ENCODE measurements at places on chromosomes 11 and 22. TPM values are rescaled to one million over a fixed set of nuclear protein-coding genes. Genes with fewer than 3 reads are reported as not detected.

DNA sequence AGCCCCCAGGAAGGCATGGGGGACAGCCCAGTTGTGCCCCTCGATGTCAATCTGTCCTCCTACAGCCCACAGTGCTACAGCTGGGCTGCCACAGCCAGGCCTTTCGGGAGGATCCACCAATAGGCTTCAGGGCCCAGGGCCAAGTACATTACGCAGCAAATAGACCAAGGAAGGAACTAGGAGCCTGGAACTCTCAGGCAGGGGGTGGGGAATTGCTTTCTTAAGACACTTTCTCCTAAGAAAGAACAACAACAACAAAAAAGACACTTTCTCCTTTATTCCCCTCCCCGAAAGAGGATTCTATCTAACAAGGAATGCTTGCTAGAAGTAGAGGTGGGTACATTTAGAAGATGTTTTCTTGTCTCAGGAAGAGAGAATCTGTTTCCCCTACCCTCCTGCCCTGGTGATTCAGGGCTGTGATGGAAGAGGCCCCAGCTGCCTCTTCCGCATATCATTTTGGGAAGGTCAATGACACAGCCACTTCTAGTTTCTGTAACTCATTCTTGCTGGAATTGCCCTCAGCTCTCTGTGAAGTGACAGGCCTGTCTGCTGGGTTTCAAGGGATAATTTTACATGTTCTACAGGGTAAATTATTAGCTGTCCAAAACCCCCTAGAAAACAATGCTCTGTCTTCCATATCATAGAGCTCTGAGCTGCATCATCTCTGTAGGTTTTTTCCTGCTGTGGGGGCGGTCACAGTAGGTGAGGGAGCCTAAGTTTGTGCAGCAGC lies 6.0 kb upstream of the MALAT1 start:
- DNase-seq: peak; percentile 87

DNA sequence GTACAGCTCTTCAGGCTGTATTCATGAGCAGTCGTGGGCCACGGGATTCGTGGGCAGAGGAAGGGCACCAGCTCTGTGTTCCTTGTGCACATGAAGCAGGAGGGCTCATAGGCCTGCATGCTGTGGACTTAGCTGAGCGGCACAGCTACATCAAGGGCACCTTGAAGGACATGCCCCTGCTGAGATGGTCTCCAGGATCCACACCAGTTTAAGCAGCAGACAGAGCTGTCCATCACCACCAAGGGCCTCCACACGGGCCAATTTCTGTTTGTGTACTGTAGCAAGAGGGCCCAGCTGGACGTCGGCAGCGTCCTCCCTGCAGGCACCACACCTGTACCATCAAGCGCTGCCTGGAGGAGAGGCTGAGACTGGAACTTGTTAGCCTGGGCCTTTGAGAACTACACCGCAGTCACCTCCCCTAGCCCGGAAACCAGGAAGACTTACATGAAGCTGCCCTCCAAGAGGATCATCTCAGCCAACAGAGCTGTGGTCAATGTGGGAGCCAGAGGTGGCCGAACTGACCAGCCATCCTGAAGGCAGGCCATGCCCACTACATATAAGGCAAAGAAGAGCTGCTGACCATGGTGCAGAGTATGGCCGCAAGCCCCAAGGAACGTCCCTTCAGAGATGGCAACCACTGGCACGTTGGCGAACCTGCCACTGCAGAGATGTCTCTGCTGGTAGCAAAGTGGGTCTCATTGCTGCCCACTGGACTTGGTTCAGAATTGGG lies 32.7 kb upstream of the GNB1L start:
- no peak for DNase-seq

DNA sequence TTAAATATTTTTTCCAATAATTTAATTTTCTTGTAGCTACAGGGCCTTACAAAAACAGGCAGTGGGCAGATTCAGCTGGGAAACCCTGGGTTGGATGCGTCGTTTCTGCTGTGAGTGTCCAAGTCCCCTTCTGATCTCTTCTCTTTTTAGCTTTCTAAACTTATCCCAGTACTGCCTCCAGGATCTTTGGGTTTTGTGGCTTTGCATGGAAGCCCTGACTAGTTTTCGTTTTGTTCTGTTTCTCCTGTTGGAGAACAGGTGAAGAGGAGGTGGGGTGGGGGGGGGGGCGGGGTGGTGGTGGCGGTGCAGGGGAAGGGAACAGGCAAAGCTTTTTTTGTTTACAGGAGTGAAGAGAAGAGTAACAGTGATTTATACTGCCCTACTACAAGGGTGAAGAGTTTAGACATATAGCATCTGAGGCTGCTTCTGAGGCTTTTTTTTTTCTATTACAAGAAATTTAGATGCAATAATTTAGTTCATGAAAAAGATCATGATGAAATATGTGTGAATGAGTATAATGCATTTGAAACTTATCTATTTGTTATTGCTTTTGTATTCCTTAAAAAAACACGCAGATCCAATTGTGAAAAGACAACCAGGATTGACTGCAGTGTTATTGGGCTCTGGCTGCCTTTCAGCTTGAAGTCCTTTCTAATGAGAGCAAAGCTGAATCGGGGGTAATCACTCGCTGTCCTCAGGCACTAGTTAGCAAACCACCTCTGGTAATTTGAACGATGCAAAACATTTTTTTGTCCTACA lies 142.9 kb downstream of the NCAM1 start:
- DNase-seq: peak; percentile 28

- no peak for DNase-seq
These were observed 304.1 kb upstream of the PITPNB start for GRCh38 chr22:28222976-28223745.

DNA sequence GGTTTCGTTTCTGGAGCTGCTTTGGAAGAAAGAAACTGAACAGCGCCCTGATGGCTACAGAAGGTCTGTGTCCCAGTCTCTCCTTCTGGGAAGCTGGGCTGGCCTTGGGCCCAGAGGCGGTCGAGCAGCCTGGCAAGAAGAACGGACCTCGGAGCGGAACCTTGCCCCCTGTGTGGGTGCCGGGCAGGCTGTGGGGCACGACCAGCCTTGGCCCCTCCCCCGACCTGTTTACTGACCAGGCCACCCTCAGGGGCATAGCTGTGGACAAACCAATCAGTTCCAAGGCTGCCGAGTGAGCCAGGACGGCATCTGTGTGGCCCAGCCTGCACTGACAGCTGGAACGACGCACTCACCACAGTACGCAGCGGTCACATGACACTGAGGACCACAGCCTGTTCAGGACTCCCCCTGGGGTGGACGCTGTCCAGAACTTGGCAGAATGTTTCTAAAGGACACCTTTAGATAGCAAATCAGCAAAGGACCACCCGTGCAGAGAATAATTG lies 7.2 kb downstream of the PIM3 start:
- DNase-seq: no peak

DNA sequence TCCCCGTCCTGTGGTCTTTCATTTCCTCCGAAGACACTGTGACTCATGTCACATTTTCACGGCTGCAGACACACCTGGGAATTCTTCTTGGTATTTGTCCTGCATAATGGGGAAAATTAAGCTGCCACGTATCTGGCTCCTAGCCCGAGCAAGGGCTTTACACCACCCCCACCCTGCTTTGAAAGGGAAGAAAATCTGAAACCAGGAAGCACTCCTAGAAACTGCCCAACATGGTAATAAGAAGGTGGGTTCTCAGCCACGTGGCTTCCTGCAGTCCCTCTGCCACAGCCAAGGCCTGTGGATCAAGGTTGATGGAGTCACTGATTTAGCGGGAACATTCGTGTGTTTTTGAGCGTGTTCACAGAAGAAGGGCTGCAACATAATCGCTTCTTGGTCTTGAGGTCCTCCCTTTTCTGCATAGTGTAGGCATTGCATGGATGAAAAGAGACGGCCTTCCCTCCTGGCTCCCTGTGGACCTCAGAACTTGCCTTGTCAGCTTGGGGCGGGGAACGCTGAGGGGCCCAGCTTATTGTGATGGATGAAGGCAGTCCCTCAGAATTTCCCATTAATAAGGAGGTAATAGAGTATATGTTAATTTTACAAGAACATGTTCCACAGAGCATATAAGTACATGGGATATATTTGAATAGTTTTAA lies 292.0 kb downstream of the NTM start:
- no peak for DNase-seq

DNA sequence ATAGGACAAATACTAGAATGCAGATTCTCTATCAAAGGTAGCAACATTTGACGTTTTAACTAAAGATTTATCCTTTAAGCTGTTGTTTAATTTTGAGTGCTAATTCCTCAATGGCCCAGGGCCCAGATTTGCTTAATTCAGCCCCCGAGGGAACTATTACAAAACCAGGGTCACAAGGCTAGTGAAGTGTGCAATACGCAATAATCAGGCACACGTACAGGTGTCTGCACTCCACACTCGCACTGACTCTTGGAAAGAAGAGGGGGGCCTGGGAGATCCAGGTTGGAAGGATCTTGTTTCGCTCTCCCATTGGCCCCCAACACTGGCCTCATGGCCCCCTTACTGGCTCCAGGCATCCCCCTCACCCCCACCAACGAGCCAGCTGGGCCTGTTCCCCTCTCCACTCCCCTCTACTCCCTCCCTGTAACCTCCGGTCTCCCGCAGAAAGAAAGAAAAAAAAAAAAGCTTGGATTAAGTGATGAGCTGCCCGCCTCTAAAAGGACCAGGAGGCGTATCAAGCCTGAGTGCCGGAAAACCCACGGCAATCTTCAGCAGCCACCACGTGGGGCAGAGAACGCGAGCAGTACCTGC lies 2.2 kb upstream of the KIRREL3 start:
- no peak for DNase-seq

KRTAP5-2 gene
- total RNA-seq: not detected

DNA sequence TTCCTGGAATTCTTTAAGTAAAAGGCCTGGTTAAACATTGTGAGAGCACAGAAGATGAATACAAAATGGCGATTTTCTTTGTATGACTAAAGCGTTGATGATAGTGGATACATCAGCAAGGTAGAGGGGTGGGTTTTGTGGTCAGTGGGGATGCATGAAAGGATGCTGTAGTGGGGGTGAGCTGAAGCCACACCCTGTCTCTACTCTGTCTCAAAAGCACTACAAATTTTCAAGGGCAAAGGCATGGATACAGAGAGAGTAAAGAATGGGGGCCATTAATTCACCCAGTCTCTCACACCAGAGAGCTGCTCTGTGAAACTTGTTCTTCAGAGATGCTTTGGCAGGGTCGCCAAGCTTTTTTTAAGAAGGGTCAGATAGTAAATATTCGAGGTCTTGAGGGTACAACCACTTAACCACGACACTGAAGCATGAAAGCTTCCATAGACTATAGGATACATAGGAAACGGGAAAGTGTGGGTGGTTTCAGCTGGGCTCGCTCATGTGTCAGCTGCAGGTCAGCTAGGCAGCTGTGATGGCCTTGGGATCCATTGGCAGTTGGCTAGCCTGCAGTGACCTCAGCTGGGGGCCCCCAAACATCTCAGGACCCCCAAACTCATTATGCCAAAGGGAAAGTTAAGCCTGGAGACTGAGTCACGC lies 8.3 kb downstream of the TMEM138 start:
- no peak for DNase-seq

- DNase-seq: no peak
These were observed 255.9 kb downstream of the C11orf87 start for GRCh38 chr11:109677876-109678275.

DNA sequence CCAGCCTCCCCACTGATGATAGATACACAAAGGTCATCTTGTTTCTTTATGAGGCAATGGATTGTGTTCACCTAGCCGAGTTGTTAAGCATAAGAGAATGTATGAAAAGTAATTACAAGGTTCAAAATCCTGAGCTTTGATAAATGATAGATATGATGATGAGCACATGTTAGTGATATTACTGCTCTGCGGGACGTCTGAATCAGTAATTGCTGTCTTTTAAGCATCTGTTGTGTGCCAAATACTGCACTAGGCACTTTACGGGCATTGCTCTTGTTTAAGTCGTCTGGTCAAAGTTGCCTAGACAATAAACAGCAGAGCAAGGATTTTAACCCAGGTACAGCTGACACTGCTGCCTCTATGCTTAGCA lies 559 bp upstream of the RNF141 start:
- DNase-seq: no peak

DNA sequence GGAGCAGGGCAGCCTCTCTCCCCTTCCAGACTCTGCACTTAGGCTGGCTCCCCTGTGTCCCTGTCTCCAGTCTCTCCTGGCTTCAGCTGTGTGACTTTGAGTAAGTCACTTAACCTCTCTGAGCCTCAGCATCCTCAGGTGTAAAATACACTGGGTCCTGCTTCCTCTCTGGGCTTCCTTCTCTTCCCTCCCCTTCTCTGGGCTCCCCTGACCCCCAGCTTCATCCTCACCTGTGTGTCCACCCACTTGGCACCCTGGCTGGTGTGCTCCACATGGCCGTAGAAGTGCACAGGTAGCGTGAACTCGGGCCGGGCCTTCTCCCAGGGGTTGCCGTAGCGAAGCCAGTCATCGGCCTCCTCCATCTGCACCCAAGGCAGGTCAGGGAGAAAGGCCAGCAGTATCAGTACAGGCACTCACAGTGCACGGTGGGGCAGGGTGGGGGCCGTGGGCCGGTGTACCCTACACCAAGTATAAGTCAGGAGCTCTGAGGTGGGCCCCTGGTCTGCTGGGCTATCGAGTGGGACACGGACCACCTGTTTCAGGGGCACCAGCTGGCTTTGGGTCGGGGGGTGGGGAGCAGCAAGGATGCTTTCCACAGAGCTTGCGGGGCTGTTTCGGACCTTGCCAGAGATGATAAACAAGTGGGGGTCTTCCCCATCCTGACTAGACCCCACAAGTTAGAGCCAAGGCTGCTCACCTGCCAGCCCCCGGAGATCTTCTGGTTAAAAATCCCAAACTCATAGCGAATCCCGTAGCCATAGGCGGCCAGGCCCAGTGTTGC lies 2.0 kb downstream of the PYGM start:
- DNase-seq: no peak

- no peak for DNase-seq
These were observed 4.1 kb downstream of the ST3GAL4 start for GRCh38 chr11:126359431-126360048.

- DNase-seq: no peak
These were observed 8.2 kb upstream of the PRRG4 start for GRCh38 chr11:32821517-32821916.

GRCh38 chr11:17414317-17414737 lies 25.9 kb upstream of the KCNJ11 start:
- no peak for DNase-seq

GRCh38 chr22:17120711-17121232 lies 388 bp downstream of the TMEM121B start:
- DNase-seq: no peak

DNA sequence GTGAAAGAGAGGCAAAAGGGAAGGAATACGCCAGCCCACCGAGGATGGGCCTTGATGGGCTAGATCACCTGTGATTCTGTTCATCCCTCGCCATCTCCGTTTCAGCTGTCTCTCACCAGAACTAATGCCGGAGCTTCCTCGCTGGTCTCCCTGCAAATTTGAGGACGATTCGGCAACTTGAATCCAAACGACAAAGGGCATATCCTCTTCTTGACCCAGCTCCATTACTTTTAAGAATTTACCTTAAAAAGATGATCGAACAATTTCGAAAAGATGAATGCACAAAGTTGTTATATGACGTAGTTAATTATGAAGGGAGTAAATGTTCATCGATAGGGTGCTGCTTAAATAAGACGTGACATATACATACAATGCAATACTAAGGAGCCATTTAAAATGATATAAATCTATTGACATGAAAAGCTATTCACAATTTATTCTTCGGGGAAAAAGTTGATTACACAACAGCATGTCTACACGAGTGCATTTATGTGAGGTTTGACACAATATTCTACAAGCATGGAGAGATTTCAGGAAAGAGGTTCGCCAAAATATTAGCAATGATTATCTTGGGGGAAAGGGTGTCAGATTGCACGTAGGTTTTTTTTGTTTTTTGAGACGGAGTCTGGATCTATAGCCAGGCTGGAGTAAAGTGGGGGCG lies 937 bp upstream of the FAM168A start:
- no peak for DNase-seq
